ENCODE measurements at places on chromosomes 16 and 17. TPM values are rescaled to one million over a fixed set of nuclear protein-coding genes. Genes with fewer than 3 reads are reported as not detected.

DNA sequence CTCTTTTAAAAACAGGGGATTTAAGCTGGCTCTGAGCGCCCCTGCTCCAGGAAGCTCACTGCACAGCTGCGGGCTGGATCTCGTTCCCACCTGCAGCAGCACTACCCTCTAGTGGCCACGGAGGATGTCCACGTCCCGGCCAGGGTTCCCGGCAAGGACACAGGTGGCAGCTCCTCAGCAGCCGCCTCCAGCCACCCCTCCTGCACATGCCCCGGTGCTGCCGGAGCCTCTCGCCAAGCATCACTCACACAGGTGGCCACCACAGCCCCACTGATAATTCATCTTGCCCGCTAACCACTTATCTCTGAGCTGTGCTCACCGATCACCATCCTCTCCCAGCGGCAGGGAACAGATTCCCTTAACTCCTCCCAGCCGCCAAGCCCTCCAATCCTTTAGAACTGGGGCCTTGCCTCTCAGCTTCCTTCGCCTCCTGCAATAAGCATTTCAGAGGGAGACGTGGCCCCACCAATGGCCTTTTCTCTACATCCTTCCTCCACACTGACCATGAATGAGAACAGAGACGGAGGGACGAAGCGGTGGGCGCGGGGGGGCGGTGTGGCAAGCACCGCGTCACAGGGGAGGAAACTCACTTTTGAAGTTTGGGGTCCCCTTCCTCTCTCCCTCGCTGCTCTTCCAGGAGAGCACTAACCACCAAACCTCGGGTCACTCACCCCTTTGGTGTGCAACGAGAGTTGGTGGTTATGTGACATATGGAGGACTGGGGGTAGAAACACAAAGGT is 222.1 kb downstream of the RBFOX3 start:
- DNase-seq, result peak; percentile 87

DNA sequence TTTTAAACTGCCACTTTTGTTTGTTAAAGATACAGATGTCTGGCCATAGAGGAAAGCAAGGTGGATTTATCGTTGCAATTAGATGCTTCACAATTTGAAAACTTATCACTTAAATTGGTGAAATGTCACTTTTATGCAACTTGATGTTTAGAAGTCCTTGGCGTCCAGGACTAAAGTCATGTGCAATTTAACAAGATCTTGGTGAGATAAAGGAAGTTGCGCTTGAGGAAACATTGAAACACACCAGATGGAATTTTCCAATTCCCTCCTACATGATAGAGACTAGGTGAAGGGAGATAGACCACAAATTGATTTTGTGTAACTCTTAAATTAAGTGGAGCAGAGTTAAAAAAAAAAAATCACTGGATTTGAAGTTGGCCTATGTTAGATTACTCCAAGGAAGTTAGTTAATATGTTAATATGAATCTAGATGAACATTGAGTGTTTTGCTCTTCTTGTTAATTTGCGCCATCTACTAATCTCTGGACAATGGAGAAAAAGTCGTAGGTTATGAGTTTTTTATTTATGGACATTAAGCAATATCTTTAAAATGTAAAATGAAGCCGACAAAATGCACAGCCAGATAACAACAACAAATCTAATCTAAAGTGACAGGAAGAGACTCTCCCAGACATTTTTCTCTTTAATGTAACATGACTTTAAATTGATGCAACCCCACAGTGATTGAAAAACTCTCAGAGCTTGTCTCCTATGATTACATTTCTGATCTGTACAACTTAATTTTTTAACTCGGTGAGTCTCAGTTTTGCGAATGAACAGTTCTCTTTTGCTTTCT is 119.6 kb downstream of the WWOX start:
- no peak for DNase-seq

GRCh38 chr16:10180771-10181163 is 1.5 kb downstream of the GRIN2A start:
- no peak for DNase-seq

The ALOX15 gene
- 3.6 TPM for total RNA-seq

DNA sequence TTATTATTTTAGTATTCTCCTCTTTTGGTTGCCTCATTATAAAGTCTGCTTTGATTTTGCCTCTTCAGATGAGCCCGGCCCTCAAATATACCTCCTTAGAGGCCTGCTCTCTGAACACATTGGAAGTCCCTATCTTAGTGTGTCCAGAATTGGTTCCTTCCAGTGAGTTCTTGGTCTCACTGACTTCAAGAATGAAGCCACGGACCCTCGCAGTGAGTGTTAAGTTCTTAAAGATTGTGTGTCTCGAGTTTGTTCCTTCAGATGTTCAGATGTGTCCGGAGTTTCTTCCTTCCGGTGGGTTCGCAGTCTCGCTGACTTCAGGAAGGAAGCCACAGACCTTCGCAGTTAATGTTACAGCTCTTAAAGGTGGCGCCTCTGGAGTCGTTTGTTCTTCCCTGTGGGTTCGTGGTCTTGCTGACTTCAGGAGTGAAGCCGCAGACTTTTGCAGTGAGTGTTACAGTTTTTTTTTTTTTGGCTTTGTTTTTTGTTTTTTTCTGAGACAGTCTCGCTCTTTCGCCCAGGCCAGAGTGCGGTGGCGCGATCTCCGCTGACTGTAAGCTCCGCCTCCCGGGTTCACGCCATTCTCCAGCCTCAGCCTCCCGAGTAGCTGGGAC is 45.8 kb upstream of the NOS2 start:
- DNase-seq, result no peak

- no peak for DNase-seq
Measured at GRCh38 chr17:8966926-8967325, 1.4 kb upstream of the PIK3R5 start.

DNA sequence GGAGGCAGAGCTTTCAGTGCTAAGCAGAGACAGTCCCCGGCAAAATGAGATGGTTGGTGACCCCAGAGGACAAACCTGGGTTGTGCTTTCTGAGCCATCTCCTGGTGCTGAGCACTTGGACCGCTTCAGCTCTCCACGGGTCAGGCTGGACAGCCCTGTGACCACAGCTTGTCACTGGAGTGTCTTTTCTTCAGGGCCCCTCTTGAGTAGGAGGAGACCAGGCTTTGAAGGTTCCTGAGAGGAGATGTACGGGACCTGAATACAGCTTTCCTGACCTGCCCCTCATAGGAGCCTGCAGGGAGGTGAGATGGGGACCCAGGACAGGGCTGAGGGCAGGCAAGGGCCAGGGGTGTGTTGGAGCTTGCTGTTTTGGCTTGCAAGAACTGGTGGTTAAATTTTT is 17.8 kb upstream of the ADGRG1 start:
- no peak for DNase-seq

The PITPNM3 gene
- 39.7 TPM for total RNA-seq

DNA sequence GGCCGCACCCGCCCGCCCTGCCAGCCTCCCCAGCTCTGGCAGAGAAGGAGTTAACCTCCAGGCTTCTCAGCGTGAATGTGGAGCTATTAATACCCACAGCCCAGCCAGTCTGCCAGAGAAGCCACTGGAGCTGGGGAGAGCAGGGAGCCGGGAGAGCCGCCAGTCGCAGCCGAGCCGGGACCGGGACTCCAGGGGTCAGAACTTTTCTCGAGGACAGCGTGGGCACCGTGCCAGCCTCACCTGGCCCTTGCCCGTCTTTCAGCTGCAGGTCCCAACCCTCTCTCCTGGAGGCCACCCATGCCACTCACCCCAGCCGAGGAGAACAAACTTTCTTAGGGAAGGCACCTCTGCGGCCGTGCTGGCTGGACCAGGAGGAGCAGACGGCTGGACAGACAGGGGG is 33.8 kb upstream of the SBK1 start:
- DNase-seq, result peak; percentile 24

DNA sequence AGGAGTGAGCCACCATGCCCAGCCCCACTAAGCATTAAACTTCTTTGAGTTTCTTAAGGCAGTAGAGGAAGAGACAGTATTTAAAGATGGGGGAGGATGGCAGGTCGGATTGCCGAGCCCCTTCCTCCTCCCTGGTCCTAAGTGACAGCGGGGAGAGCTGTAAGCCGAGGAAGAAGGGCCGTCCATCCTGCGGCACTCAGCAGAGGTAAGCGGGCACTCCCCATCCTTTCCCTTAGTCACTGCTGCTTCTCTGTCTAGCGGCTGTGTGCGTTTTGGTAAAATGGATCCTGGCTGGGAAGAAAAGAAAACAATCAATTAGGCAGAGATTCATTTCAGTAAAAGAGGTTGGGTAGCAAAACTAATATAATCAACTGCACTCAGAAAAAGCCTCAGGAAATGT is 13.9 kb downstream of the DNAAF1 start:
- no peak for DNase-seq

GRCh38 chr16:8611886-8612600 is 9.5 kb upstream of the METTL22 start:
- DNase-seq, result no peak

DNA sequence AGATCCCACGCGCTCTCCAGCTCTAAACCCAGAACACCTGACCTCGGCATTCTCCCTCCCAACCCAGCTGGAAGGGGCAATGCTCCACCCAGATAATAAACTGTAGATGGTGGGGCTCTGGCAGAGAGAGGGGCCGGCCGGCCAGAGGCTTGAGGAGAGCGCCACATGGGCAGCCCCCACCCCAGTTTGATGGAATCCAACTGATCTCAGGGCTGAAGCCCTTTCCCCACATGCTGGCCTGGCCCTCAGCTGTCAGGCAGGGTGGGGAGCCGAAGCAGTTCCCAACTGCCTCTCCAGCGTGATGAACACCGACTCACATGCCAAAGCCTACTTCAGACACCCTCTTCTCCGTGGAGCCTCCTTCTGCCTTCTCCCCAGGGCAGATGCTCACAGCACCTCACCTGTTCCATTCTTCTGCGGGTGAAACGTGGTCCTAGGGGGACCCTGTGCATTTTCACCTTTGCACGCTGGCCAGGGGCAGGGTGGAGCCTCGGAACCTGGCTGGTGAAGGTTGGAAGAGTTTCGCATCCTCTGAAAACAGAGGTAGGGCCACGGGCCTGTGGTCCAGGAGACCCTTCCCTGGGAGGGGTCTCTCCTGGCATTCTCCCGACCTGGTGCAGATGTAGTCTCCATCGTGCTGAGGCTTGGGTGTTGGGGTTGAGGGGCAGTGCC is 65.7 kb upstream of the ZNF469 start:
- DNase-seq, result no peak

- DNase-seq, result no peak
Measured at GRCh38 chr16:67474551-67475455, 6.2 kb downstream of the ATP6V0D1 start.

The CLEC16A gene
- total RNA-seq, result 11.7 TPM

DNA sequence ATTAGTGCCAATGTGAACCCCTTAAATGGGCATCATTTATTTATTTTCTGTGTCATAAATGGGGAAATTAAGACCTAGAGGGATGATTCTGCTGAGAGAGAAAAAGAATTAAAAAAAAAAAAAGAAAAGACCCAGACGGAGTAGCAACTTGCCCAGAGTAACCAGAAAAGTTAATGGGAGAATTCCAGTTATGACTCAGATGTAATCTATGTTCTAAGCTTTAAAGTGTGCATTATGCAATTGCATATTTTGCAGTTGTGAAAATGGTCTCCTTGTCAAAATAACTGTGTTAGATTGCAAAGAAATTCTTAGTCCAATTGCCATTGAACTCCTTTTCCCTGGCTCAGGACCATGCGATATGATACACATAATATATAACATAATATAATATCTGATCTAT is 38.6 kb upstream of the TBX2 start:
- DNase-seq, result no peak
